ENCODE measurements at places on chromosomes 16 and 17.

- no peak for DNase-seq
These were observed 123.2 kb downstream of the KCNJ18 start for GRCh38 chr17:21815352-21816063.

- no peak for DNase-seq
These were observed 7.6 kb downstream of the PITPNM3 start for GRCh38 chr17:6548578-6549330.

DNA sequence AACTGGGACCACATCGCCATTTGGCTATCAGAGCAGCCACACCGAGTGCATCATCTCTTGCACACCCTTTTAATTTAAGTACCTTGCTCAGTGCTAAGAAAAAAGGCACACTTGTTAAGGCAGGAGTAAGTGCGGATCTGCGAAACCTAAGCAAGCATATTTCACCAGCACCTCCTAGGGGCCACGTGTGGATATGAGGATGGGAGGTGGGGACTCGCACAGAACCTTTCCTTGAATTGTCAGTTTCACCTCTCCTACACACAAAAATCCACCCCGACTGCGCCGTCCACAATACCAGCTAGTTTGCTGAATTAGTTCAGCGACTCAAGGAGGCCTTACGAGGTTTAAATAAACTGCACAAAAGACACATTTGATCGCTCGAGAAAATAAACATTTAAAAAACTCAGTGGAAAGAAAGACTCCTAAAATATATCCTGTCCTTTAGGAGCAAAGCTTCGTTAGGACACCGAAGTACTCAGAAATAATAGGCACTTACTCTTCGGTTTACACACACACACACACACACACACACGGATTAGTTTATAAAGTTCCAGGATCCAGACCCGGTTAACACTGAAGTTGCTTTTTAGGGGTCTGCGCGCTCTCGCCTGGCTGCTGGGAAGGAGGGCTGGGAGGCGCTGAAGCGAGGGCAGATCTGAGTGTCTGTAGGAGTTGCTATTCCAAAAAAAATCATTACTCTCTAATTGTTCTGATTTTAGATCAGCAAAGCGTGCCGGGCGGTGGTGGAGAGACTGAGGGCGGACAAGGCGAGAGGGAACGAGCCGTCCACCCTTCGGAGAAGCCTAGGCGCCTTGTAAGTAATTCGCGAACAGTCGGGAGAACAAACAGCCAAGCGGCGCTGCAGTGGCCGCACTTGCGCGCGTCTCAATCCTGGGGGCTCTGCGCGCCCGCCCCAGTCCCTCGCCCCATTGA is 1.0 kb upstream of the KCNJ2 start:
- DNase-seq, result no peak

DNA sequence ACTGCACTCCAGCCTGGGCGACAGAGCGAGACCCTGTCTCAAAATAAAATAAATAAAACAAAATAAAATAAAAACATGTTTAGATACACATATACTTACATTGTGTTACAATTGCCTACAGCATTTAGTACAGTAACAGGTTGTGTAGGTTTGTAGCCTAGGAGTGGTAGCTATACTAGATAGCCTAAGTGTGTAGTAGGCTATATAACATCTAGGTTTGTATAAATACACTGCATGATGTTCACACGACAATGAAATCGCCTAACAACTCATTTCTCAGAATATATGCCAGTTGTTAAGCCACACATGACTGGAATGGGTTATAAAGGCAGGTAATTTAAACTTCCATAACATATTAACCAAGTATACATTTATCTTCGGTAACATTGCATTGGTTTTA is 90.6 kb downstream of the TUBD1 start:
- DNase-seq, result no peak

- DNase-seq, result no peak
These were observed 14.4 kb upstream of the ABCC3 start for GRCh38 chr17:50620237-50620636.

- DNase-seq, result no peak
These were observed 6.5 kb upstream of the C16orf74 start for GRCh38 chr16:85757341-85757822.

DNA sequence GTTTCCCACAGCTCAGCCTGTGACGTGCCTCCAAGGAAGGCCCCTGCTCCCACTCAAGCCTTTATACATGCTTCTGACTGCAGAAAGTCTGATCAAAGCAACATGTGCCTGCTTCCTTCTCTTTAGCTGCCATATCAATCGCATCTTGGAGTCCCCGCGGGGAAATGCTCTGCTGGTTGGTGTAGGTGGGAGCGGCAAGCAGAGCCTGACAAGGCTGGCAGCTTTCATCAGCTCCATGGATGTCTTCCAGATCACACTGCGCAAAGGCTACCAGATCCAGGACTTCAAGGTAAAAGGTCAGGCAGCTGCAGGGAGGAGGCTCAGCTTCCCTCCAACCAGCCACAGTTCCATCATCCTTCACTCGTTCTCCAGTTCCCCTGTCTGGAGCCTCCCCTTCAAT is 189.7 kb downstream of the ZNF18 start:
- no peak for DNase-seq

GRCh38 chr16:3951861-3952736 is 71.6 kb upstream of the CREBBP start:
- DNase-seq, result no peak

GRCh38 chr16:1890708-1891050 is 18.7 kb upstream of the MEIOB start:
- no peak for DNase-seq

DNA sequence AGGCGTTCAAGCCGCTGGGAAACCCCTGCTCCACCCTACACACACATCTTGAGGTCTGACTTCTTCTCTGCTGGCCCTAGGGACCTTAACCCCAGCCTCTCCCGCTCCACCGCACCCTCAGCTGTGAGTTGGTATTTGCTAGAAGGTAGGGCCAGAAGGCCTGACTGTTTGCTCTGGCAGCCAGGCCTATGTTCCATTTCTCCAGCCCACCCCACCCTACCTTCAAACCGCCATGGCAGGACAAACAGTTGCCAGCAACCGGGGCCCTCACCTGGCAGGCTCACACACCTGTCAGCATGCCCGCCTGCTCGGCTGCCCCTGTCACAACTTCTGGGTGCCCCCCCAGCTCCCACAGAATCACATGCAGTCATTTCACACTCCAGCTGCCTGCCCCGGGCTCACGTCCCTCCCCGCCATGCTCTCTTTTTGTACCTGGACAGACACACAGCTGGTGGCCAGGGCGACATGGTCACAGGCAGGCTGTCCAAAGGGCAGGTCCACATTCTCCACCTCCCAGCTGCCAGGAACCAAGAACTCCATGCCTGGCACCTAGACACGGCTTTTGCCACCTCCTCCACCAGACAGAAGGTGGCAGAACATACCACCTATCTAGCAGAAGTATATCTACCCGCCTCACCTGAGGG is 2.6 kb upstream of the ATP2A3 start:
- no peak for DNase-seq

DNA sequence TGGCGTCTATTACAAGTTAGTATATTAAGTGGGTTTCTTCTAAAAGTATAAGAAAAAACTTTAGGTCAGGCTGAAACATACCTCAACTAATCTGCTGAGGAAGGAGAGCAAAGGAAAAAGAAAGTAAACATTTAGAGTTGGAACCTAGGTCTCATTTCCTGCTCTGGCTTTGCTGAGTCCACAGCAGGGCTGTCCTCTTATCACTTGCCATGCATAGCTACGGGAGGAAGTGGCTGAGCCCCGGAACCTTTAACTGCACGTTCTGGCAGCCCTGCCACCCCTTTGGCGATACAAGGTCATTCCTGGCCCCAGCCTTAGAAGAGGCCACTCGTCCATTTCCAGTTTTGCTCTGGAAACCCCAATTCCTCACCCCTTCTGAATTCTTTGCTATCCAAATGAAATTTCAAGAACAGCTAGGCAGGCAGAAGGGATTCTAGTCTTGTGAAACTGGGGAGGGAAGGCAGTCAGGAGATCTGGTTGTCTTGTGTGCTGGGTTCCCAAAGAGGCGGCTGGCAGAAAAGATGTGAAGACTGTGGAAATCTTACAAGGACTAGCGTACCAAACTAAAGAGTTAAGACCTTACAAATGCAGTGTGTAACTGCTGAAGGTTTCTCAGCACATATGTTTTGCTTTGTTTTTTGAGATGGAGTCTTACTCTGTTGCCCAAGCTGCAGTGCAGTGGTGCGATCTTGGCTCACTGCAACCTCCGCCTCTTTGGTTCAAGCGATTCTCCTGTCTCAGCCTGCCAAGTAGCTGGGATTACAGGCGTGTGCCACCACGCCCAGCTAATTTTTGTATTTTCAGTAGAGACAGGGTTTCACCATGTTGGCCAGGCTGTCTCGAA is 19.1 kb downstream of the WIPI1 start:
- no peak for DNase-seq

DNA sequence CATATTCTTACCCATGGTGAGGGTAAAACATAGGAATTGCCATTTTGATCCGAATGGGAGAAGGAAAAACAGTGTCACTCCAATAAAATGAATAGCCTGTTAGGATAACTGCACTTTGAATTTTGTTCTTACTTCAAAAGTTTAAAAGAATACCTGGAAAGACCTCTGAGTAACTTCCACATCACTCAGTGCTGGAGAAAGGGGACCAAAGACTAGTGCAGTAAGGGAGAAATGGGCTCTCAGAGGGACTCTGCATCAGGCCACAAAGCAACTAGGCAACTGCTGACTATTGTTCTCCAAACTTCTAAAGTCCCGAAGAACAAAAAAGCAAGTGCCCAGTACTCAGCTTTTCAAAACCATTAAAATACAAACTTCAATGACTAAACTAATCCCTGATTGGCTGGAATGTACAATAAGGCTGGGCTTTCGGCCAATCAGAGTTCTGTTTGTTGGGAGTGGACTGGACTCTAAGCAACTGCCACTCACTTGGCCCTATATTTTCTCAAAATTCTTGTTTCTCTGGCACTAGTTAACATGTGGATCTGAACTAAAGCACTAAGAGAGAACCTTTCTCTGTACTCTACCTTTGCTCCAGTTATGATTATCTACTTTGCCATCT is 6.2 kb downstream of the DNAJC7 start:
- DNase-seq, result no peak
